Natural killer cell treated with Interleukin-12 subunit alpha and Interleukin-12 subunit beta and Interleukin-15 and Interleukin-18, amount 100 ng/mL, for 72 hours (primary cell): ENCODE measurements at places on chromosomes 6 and 20. TPM values are rescaled to one million over a fixed set of nuclear protein-coding genes. Genes with fewer than 3 reads are reported as not detected.

DNA sequence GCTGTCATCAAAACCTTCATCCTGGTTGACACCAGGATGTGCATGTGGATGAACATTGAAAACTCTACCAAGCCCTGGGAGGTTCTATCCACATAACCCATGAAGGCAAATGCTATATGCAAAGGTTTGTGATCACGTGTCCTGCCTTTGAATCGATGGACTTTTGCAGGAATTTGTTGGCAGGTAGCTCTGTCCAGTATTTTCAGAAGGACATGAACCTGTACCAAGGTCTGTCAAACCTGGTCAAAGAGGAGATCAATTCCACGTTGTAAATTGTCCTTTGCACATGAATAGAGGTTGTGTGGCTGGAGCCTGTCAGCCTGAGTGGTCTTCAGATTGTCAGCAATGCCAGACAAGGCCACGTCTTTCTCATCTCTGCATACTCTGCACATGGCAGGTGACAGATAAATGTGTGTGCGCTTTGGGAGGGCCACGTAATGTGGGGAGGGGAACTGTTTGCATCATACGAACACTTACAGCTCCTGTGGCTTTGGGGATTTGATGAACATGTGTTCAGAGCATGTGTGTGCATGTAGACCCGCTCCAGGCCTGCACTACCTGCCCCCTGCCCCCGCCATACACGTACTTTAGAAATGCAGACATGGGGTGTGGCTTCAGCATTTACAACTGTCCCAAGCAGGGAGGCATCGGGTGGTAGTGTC, 169.1 kb downstream of the ERMARD start:
- DNase-seq = no peak

Gene BCL2L1
- 140 TPM for total RNA-seq

Gene GSTA1
- total RNA-seq = not detected

Gene SDCBP2
- total RNA-seq = 1.5 TPM

DNA sequence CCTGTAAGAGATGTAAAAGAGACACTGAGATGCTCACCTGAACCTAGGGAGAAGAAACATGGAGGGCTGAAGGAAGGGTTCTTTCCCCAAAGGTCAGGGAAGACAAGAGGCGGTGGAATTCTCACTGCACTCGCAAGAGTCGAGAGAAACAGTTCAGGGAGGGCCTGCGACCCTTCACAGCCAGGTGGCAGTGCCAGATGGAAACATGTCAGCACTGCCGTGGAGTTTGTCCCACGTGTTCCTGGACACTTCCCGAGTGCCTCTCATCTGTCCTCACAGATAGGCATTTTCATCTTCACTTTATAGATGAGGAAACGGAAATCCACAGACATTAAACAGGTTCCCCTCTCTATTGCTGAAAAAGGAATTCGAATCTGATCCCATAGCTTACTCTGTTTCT, 70.4 kb upstream of the SYNJ2 start:
- no peak for DNase-seq

Gene SIRPD
- not detected for total RNA-seq

DNA sequence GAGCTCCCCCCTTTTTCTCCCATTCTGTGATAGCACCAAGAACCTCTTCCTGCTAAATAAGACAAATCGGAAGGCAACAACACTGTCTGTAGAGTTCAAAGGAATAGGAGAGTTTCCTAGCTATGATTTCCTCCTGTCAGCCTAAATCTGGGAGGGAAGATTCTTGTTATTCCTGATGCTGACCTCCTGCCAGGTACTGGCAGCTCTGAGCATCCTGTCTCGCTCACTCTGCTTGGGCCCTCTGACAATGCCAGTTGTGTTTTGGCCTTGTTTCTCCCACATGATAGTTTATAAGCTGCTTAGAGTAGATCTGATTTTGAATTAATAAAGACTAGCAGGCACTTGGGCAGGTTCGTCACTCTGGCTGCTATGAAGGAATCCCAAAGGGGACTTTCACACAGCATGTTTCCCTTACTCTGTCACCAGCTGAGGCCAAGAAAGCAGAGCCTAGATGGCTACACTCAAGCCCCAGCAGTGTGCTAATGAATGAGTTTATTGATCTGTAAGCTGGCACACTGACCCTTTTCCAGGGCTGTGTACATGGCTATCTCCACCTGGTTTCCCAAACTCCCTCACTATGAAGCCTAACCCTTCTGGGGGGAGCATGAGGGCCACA, 52.3 kb downstream of the UQCC1 start:
- DNase-seq = no peak

Gene TAGAP
- 39.6 TPM for total RNA-seq

DNA sequence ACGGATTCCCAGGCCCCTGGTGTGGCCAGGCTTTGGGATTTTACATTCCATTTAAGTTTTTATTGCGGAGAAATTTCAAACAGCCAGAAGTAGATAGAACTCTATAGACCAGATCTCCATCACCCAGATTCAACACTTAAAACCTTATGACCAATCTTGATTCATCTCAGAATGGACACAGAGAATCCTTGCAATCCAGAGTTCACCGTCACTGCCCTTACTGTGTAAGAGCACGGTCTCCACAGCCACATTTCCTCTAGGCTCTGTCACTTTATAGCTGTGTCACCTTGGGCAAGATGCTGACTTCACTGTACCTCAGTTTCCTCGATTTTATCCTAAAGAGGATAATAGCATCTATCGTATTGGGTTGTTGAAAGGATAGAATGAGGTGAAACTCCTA, 979 bp downstream of the ZNF133 start:
- DNase-seq = no peak

DNA sequence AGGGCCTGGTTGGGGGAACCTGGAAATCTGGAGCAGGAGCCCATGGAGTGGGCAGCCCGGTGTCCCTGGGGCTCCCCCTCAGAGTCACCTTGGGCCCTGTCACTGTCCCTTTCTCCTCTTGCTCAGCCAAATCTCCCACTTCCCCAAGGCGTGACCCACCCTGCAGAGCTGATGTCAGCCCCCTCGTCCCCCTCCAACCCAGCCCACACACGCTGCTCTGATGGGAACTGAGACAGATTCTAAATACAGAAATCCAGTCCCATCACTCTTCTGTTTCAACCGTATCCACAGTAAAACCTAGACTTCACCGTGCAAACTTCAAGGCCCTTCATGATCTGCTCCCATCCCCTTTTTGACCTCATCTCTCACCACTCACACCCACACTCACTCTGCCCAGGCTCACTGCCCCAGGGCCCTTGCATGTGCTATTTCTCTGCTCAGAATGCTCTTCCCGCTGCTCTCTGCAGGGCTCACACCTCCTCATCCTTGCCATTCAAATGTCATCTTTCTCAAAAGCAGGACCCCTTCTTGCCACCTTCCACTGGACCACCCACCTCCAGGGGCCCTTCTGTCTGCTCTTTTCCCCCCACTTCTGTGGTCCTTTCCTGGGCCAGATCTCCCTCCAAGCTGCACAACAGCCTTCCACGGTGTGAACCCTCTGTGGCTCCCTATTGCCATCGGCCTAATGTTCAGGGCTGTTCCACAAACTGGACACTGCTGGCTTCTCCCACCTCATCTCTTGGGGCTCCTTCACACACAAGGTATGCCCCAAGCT, 16.6 kb downstream of the TGM2 start:
- no peak for DNase-seq

DNA sequence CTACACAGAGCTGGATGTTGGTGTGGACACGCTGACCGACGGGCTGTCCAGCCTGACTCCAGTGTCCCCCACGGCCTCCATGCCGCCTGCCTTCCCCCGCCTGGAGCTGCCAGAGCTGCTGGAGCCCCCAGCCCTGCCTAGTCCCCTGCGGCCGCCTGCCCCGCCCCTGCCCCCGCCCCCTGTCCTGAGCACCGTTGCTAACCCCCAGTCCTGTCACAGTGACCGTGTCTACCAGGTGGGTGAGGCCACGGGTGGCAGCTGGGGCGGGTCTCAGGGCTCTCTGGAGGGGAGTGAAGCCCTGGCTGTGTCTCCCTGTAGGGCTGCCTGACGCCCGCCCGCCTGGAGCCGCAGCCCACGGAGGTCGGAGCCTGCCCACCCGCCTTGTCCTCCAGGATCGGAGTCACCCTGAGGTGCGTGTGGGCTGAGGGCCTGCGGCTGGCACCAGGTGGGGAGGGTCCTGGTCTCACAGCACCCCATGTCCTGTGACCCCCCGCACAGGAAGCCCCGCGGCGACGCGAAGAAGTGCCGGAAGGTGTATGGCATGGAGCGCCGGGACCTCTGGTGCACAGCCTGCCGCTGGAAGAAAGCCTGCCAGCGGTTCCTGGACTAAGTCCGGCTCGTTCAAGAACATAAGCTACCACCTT, 2.9 kb downstream of the SLC2A4RG start:
- no peak for DNase-seq

- DNase-seq = no peak
Observed at GRCh38 chr6:129623008-129623732, 86.8 kb downstream of the ARHGAP18 start.

Gene RAET1L
- not detected for total RNA-seq

Gene PGC
- not detected for total RNA-seq

DNA sequence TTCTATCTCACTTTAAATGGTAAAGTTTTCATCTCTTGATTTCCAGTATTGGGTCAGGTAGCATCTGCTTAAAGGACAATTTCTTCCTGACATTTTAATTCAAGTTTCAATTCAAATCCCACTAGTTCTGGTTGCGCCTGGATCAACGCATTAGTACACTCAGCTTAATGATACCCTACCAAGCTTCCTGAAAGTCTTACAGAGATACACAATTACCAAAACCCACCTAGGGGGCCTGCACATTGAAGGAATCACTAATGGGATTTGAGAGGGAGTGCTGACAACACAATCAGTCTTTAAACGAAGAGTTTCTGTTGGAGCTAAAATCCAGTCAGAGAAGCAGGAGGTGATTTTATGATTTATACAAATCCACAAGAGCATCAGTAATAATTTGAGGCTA, 293.0 kb downstream of the PHF3 start:
- DNase-seq = no peak

- no peak for DNase-seq
Observed at GRCh38 chr20:43938932-43939761, 24.5 kb downstream of the TOX2 start.

- no peak for DNase-seq
Observed at GRCh38 chr20:36035745-36036144, 67.4 kb downstream of the CNBD2 start.

- peak; percentile 77 for DNase-seq
Observed at GRCh38 chr6:111750753-111751673, 122.2 kb downstream of the FYN start.

DNA sequence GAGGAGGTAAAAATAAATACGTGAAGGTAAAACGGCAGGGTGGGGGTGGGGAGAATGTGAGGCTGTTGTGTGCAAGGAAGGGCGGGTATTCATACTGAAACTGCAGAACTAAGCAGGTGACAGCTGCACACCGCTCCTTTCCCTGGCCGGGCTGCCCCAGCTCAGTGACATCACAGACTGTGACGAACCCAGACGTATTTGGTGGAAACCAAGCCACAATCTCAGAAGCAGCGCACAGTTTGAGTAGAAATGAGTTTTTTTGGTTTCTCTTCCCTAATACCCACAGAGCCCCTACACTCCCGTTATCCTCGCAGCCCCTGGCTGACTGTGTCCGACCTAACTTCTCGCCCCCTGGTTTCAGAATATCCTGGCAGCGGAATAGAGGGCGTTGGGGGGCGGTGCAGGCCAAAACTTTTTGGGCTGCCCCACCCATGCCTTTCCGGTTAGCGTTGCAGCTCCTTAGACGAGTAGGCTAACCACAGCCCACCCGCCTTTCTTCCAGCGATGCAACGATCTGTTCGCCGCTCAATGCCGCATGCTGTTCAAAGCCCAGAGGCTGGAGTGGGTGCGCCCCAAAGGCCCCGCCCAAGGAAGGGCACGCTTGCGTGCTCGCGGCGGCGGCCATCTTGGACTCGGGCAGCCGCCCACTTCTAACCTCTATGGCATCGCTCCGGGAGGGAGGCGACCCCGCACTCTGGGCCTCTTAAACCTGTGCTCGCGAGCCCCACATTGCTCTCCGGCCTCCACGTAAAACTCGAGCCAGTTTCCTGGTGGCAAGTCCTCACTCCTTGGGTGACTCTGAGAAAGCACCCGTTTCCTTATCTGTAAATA, 9.1 kb downstream of the BAK1 start:
- peak; percentile 97 for DNase-seq

DNA sequence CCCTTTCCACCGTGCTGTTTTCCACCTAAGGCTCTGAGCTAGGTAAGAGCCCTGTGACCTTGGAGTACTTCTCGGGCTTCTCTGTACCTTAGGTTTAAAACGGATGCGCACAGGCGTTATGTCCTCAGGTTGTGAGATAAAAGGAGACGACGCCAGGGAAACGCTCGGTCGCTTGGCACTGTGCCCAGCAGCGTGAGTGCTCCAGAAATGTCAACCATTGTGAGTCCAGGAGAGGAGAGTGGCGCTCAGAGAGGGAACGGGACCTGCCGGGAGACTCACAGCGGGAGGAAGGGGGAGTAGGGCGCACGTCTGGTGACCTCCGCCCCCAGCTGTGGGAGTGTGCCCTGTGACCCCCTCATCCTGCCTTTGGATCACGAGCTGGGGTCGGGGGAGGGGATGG, 33.8 kb upstream of the SCRT2 start:
- DNase-seq = no peak

- DNase-seq = no peak
Observed at GRCh38 chr6:144259986-144260385, 25.1 kb upstream of the UTRN start.

DNA sequence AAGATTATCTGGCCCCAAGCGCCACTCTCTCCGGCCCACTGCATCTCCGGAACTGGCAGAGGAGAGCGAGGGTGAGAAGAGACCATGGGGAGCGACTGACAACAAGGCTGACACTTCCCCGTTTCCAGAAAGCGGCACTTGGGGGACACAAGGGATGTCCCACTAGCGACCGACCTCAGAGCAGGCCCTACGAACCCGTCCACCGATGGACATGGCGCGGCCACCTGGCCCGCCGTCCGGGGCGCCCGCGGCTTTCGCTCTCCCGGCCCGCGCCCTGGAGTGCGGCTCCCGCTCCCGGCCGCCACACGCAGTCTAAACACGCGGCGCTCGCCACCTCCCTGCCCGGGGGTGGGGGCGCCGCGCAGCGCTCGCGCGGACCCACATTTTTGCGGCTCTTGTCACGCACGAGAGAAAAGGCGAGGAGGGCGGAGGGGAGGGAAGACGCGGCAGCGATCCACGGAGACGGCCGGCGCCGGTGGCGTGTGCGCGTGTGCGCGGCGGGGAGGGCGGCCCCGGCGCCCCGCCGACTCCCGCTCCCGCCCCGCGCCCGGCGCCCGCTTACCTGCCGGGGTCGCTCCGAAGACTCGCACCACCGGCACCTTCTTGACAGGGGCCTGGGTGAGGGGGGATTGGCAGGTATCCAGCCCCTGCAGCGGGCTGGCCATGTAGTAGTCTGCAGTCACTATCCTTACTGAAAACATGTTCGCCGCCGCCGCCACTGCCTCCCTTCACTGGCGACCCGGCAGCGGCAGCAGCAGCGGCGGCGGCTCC, 645 bp downstream of the REV3L start:
- peak; percentile 64 for DNase-seq

Gene ECT2L
- not detected for total RNA-seq

- DNase-seq = no peak
Observed at GRCh38 chr6:131844243-131844841, 36.5 kb downstream of the ENPP1 start.

Gene C2
- 0.92 TPM for total RNA-seq

GRCh38 chr20:29878281-29878741, 1379.2 kb upstream of the DEFB115 start:
- DNase-seq = no peak

Gene DST
- total RNA-seq = 6.0 TPM

Gene EPHA7
- total RNA-seq = not detected

Gene GCNT2
- 6.9 TPM for total RNA-seq

Gene HDDC2
- 44.0 TPM for total RNA-seq
